ENCODE measurements at places on chromosomes 6 and 20.

DNA sequence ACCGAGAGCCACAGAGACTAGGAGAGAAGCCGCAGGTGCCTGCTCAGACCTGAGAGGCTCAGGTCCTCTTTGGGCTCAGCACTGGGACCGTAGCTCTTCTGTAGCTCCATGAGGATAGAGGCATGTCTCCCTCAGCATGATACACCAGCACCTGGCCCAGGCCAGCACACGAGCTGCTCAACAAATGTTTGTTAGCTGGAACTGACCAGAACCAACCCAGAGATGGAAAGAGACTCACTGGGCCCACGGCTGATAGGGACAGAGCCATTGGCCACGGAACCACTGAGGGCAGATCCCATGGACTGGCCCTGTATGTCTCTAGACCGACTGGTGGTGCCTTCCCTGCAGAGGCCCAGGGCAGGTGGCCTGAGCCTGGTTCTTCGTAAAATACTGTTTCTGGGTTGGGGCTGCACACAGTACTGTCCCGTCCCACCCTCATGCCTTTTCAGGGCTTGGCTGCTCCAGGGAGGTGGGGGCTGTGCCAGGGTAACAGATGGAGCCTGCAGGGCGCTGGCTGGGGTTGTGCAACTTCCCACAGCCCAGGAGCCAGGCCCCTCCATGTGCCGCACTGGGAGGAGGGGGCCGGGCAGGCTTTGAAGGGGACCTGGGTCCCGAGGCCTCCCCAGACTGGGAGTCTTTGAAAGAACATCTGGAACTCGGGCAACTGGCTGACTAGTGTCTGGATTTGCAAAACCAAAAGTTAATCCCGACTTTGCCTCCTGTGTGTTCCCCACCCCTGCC, 5.2 kb downstream of the C20orf204 start:
- no peak for DNase-seq

DNA sequence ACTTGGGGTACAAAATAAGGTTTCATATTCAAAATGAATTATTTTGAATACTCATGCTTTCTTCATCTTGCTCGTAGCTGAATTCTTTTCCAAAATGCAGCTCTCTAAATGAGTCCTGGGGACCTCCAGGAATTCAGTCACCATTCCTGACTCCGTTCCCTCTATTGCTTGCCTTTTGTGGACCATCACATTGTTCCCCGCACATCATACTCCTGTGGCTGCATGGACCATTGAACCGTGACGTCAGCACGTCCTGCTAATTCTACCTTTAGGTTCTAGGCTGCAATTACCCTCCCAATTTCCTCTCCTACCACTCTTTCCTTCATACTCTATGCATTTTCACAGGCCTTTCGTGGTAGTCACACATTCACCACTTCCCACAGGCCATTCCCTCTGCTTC, 173.1 kb upstream of the ID4 start:
- no peak for DNase-seq

GRCh38 chr20:40676491-40677269, 12.4 kb downstream of the MAFB start:
- no peak for DNase-seq

DNA sequence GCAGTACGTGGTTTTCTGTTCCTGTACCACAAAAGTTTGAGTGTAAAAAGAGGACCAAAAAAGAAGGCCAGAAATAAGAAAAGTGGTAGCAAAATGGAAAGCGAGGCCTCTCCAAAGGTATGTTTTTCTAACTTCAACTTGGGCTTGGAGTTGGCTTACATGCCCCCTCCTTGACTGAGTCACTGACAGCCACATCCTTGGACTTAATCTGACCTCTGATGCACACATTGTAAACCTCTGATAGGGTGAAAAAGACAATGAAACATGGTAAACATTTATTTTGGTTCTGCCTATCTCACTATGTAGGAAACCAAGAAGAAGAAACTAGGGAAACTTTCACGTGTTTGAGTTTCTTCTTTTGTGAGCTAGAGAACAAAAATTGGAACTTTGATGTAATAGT, 503.2 kb upstream of the ID4 start:
- no peak for DNase-seq

GRCh38 chr20:35899064-35899463, 55.2 kb downstream of the SCAND1 start:
- DNase-seq, result no peak
